ENCODE measurements at places on chromosomes 4 and X.
A peak's percentile ranks its signal among the peaks of the same experiment; 100 is the strongest.

GRCh38 chr4:69832326-69833030, 27.5 kb downstream of the SULT1E1 start:
- DNase-seq = no peak

DNA sequence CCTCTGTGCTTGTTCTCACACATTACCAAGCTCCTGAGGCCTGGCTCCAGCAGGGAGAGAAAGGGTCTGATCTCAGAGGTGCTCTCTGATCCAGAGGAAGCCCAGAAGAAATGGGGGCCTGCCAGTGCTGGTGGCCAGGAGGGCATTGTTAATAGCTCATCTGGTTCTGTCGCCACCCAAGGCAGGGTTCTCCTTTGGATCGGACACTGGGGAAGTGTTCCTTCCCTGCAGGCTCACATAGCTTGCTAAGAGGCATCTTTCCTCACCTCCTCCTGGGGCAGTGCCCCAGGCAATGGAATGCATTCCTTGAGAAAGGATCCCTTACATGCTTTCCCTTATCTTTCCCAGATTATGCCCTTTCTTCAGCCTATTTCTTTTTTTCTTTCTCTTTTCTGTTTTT, 53.8 kb downstream of the RBM47 start:
- DNase-seq = no peak

GRCh38 chr4:92501456-92501855, 197.7 kb downstream of the GRID2 start:
- DNase-seq = no peak

DNA sequence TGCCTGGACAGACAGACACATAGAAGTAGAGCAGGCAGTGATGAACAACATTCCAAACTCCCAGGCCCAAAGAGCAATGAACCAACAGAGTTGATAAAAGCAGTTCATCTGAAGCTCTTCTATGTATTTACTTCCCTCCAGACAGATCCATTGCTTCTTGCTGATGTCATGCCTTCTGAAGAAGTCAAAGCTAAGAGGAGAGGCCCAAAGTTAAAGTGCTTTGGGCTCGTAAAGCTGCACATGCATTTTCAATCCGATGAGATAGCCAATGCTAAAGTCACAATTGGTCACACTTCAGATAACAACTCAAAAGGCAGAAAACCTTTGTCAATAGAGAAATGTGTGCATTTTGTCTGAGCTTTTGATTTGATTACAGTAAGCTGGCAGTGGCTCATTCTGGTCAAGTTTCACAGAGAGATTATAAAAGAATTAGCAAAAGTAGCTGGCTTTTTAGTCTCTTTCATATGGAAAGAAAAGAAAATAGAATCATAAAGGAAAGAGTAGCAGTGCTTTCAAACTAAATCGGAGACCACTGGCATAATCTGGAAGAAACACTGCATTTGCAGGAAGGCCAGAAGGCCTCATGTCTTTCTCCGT, 82.0 kb downstream of the GPC4 start:
- no peak for DNase-seq

GRCh38 chrX:19745077-19745476, 142.3 kb downstream of the SH3KBP1 start:
- no peak for DNase-seq

GRCh38 chrX:123422875-123423274, 238.8 kb downstream of the GRIA3 start:
- DNase-seq = peak; percentile 15

DNA sequence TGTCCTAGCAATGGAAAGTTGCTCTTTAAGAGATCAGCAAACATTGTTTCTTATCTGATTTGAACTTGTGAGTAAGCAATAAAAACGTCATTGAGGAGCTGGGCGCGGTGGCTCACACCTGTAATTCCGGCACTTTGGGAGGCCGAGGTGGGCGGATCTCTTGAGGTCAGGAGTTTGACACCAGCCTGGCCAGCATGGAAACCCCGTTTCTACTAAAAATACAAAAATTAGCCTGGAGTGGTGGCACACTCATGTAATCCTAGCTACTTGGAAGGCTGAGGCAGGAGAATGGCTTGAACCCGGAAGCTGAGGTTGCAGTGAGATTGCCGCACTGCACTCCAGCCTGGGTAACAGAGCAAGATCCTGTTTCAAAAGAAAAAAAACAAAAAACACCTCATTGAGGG, 11.2 kb upstream of the PLAC8 start:
- no peak for DNase-seq

DNA sequence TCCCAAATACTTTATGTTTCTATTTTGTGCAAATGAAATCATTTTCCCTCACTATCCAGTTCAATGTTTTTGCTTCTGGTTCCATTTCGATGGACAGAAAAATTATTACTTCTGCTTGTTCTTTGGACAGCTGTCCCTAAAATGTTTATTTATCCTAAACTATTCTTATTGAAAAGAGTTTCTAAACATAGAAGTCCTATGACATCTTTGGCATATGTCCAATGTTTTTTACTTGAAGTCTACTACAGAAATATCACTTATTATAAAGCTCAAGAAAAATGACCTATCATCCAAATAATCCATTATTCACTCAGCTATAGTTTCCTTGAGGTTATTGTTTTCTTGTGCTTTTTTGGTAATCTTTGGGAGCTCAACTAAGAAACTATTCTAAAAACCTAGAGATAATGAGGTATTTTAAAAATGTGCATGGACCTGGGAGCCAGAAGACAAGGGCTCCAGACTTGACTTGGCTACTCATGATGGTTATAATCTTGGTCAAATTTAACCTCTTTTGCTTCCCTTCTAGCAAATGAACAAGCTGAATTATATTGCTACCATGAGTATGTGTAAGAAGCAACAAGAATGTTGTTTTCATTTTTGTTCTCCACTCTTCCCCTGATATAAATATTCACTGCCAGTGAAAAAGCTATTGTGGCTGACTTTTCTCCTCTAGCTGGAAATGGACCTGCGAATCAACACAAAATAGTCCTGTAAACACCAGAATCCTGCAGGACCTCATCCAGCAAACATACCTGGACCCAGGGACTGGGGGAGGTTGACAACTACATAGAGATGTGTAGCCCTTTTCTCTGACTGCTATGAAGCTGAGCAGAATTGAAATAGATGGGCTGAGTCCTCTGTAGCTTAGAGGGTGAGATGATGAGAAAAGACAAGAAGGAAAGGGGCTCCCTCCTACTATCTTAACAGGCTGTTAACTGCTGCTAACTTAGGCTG, 137.4 kb downstream of the FRYL start:
- DNase-seq = peak; percentile 18

GRCh38 chrX:626745-627509, 3.7 kb upstream of the SHOX start:
- DNase-seq = no peak

- no peak for DNase-seq
These were observed 330.8 kb upstream of the KLF3 start for GRCh38 chr4:38333219-38333618.

- peak; percentile 52 for DNase-seq
These were observed 17.1 kb downstream of the SMIM14 start for GRCh38 chr4:39621582-39621981.

DNA sequence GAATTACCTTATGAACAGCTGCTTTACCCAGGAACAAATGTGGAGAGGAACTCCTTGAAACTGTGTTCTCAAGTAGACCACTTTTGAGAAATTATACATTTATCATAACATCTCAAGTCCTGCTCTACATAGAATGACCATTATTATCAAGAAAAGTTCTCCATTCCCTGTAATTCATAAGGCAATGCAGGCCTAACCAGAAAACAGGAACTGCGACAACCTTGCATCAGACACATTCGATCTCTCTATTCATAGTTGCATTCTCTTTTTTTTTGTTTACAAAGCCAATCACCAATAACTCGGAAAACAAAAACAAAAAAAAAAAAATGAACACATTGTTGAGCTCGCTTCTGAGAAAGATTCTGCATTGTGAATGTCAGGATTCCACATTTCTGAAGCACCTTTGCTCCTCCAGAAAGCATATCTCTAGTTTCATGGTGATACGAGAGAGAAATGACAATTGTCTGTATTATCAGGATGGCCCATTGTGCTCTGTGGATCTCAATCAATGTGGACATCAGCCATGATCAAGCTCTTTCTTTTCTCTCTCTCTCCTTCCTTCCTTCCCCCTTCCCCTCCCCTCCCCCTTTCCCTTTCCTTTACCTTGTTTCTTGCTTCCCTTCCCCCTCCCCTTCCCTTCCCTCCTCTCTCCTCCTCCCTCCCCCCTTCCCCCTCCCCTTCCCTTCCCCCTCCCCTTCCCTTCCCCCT, 32.4 kb upstream of the CD99 start:
- DNase-seq = no peak

GRCh38 chr4:127479031-127479622, 153.6 kb upstream of the INTU start:
- DNase-seq = peak; percentile 18

- DNase-seq = peak; percentile 53
These were observed 30.5 kb upstream of the TCEAL4 start for GRCh38 chrX:103554687-103555424.

- peak; percentile 59 for DNase-seq
These were observed 79.3 kb downstream of the NHSL2 start for GRCh38 chrX:71989768-71990426.

DNA sequence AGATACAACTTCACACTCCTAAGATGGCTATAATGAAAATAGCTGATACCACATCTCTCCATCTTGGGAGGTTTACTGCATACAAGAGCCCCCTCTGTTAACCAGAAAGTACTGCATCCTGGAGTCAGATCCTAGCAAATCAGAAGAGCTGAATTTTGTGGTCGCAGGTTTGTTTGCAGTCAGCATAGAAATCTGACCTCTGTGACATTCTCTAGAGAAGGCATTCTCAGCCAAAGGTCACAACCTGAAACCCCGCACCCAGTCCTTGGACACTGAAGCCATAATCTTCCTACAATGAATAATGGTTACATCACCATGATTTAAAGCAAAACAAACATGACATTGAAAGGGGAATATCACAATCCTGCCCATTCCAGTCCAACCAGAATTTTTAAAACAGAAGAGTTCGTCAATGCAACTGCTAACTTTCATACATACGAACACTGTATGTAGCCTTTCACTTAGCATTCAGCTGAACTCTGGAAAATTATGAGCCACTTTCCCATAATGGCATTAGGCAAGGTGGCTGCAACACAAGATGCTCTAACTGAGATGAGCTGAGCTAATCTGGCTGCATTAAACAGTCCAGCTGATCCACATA, 17.6 kb downstream of the HS6ST2 start:
- DNase-seq = no peak

DNA sequence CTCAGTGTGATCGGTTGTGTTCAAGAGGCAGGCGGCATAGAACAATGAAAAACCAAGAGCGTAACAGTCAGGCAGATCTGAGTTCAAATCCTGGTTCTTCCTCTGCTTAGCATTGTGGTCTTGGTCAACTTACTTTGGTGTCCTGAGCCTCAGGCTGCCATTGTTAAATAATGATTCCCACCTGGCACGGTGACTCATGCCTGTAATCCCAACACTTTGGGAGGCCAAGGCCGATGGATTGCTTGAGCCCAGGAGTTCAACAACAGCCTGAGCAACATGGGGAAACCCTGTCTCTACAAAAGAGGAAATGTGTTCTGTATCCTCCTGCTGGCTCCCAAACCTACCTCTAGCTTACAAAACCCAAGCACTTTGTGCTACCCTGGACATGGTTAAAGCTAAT, 129.0 kb upstream of the STX18 start:
- DNase-seq = no peak

DNA sequence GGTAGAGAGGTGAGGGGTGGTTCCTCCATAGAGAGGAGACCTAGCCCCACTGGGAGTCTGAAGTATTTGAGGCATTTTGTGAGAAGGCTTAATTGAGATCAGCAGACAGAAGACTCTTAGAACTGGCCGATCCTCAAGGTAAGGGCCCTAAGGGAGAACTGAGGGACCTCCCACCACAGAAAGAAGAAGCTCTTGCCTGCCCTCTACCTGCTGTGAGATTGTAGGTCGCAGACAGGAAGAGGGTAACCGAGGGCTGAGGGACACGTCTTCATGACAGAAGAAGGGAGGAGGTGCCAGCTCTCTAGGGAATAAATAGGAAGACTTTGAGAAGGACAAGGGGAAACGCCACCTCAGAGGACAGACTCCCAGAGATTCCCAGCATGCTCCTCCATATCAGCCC, 24.1 kb upstream of the MAGEC1 start:
- no peak for DNase-seq

DNA sequence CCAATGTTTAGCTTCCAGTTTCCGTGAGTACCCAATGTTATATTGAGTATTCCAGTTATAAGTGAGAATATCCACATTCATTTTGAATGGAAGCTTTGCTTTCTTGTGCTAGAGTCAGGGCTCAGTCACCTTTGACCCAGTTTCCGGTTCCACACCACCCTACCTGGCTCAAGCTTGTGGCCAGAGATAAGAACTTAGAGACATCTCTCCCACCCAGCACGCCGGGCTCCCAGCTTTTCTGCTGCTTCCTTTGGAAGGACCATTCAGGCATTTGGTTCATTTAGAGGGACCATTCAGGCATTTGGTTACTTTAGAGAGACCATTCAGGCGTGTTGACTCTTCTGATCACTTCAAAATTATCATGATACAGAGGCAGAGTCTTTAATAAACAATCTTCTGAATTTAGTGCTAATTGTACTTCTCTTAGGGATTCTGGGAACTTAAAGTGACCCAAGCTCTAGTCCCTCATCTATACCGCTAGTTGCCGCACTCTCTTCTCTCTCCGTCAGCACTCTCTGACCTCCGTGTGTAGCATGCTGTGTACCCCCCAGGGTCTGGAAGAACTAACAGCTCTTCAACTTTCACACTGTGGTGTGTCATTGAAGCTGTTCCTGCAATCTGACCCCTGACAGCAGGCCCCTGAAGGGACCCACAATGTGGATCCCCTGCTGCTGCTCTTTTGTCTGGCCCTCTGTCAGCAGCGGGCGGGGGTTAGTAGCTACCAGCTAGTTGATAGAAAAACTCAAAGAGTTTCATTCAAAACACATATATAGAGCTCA, 943.1 kb downstream of the ARAP2 start:
- DNase-seq = no peak

DNA sequence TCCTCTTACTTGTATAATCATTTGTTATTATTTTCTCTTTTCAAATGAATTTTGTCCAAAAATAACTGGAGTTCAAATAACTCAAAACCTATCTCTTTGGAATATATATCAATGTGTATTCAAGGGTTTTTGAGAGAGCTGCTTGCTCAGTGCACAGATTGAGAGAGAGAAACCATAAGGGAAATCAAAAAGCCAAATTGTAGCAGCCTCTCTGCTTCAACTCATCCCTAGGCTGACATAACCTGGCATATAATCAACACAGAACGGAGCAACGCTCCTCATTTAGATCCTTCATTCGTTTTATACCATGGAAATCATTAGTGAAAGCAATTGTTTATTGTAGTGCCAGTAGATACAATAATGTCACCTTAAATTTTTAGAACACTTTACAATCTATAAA, 1.8 kb upstream of the GPM6A start:
- DNase-seq = no peak

DNA sequence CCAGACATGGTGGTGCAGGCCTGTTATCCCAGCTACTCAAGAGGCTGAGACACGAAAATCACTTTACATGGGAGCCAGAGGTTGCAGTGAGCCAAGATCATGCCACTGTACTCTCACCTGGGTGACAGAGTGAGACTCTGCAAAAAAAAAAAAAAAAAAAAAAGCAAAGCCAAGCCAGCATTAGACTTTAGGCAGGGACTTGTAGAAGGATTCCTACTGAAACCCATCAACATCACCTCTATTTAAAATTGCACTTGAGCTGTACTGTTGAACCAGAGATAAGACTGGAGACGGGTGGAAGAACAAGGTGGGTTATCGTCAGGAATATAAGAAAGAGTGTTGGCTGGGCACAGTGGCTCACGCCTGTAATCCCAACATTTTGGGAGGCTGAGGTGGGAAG, 15.7 kb upstream of the AFAP1 start:
- DNase-seq = no peak

Measured in AG20443 (cell line).